C1 segment of cervical spinal cord (tissue), 14 donors: ENCODE measurements at places on chromosomes 5 and 9.

DNA sequence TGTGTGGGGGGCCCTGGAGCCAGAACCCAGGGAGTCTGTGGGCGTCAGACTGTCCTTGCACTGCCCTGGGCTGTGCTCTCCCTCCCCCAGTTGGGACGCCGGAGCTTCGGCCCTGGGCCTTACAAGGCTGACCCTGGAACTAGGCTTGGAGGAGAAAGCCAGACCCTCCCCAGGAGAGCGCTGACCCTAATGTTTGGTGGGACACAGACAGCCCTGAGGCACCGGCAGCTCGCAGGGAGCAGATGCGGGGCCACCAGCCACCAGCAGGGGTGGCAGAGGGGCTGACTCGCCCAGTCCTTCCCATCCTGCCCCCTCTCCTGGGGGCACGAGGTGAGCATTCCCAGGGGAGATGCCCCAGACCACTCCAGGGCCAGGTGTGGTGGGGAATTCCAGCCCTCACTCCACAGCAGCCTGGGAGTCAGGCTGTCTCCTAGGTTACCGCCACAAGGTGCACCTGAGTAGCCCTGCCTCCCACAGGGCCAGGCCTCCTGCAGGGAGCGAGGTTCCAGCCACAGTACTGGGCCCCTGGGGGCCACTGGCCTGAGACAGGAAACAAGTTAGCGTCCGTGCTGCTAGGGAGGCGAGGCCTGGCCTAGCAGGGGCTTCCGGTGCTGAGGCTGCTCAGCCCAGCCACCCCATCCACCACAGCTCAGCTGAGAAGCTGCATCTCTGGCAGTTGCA is 134.6 kb downstream of the OLFM1 start:
- no peak for DNase-seq

- DNase-seq, result no peak
Measured at GRCh38 chr5:140178086-140178410, 3.1 kb downstream of the CYSTM1 start.

DNA sequence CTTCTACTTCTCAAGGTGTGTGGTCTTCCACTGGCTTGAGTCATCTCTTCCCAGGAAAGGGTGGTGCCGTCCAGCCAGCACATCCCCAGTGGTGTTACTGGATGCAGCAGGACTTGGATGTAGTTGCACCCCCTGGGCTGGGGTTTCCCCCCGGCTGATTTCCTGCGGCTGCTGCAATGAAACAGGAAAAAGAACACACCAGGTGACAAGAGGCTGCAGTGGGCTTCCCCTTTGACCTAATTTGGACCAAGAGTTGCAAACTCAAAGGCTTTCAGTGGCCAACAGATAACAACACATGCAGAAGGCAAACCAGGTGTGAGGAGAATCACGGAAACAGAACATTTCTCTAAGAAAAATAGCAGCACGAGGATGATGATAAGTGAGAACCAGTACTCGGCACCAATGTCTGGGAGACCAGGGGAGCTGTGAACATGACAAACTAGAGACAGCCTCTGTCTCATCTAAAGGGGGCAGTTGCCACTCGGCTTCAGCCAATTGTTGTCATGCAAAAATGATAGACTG is 83.7 kb downstream of the PDE6A start:
- DNase-seq, result no peak

DNA sequence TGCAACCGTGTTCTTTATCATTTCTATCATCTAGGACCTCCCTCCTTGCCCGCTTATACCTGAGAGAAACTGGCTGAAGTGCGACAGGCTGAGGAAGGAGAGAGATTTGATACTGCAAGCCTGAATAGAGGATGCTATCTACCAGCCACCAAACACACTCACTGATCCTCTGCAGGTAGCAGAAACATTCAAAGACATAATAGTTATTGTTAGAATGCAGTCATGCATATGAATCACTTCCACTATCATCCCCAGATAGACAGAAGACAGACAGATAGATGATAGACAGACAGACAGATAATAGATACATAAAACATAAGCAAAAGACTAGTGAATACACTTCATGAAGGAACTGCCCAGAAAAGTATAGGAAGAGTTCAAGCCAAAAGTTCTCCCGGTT is 32.9 kb downstream of the FAM81B start:
- DNase-seq, result no peak

- no peak for DNase-seq
Measured at GRCh38 chr5:4643190-4643589, 496.9 kb upstream of the ADAMTS16 start.

- no peak for DNase-seq
Measured at GRCh38 chr5:107418902-107419301, 251.8 kb downstream of the EFNA5 start.

- no peak for DNase-seq
Measured at GRCh38 chr9:33014665-33015014, 10.4 kb upstream of the DNAJA1 start.

- DNase-seq, result no peak
Measured at GRCh38 chr5:52830650-52831049, 42.9 kb downstream of the ITGA1 start.

GRCh38 chr5:173187054-173187743 is 42.9 kb downstream of the BNIP1 start:
- DNase-seq, result no peak

DNA sequence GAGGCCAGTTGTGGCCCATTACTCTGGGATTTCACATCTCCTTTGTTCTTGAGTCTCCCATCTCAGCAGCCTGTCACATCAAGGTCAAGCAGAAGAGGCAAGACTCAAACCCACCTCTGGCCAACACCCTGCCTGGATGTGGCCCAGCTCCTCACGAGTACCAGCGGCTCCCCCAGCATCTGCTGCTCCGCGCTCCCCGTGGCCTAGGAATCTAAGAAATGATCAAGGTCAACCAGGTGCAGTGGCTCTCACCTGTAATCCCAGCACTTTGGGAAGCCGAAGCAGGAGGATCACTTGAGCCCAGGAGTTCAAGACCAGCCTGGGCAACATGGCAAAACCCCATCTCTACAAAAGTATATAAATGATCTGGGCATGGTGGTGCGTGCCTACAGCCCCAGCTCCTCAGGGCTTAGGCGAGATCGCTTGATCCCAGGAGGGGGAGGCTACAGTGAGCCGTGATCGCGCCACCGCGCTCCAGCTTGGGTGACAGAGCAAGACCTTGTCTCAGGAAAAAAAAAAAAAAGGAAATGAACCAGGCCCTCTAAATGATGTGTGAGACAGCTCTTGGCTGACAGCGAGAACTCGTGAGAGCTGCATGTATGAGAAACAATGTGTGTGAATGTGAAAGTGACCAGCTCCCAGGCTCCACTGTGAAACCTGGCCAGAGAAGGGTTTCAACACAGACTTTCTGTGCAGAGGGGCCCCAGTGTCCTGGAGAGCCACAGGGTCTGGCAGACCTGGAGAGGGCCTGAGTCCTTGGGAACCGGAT is 61.6 kb upstream of the ANGPTL2 start:
- DNase-seq, result no peak

DNA sequence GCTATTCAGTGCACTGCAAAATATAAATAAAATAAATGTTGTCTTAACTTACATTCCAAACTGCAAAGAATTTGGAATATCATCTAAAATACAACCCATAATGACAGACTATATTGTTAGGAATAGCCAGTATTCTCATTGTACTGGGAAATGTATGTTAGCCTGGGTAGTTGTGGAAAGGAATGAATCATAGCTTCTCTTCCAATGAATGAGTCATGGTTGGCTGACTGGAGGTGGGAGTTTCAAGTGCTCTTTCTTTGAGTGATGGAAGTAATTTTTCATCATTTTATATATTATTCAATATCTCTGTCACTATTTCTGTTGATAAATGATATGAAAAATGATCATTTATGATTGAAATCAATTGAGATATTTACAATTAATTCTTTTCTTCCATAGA is 158.6 kb upstream of the ARRDC3 start:
- DNase-seq, result no peak

- DNase-seq, result no peak
Measured at GRCh38 chr9:70668751-70669150, 254.3 kb upstream of the KLF9 start.

GRCh38 chr5:143573568-143574170 is 170.2 kb upstream of the NR3C1 start:
- DNase-seq, result no peak

DNA sequence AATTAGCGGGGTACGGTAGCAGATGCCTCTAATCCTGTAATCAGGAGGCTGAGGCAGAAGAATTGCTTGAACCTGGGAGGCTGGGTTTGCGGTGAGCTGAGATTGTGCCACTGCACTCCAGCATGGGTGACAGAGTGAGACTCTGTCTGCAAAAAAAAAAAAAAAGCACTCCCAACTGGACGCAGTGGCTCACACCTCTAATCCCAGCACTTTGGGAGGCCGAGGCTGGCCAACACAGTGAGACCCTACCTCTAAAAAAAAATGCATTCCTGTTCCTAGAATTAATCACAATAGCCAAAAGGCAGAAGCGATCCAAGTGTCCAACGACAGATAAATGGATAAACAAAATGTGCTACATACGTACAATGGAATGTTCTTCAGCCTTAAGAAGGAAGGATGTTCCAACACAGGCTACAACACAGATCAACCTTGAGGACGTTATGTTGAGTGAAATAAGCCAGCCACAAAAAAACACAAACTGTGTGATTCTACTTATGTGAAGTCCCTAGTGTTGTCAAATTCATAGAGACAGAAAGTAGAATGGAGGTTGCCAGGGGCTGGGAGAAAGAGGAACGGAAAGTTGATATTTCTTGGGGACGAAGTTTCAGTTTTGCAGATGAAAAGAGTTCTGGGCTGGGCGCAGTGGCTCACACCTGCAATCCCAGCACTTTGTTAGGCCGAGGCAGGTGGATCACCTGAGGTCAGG is 13.8 kb downstream of the FAM78A start:
- DNase-seq, result no peak

DNA sequence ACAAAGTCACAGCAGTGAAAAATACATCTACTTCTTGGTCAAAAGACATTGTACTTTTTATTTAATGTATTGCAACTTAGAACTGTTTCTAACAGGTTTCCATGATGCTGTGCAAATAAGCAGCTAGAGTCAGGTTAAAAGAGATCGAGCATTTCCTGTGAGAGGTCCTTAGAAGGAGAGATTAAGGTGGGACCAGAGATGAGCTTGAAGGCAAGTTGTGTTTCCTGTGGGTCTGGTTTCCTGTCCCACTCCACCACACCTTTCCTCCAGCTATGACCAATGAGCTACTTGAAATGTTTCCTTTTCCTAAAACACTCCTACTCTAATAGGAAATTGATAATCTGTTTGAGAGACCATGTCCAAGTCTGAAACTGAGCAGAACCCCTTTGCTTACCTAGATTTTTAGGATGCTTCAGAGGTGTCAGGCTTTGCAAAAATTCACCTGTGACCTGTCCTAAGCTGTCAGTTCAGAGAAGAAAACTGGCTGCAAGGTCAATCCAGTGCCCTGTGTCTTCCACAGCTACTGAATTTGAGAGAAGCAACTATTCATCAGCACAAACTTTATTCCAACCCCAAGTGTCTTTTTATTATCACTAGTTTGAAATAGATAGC is 13.1 kb upstream of the RLN1 start:
- DNase-seq, result no peak

- no peak for DNase-seq
Measured at GRCh38 chr5:1669276-1670155, 130.1 kb downstream of the MRPL36 start.

- no peak for DNase-seq
Measured at GRCh38 chr5:167576126-167576525, 715.3 kb upstream of the WWC1 start.

GRCh38 chr5:134127376-134127861 is 12.9 kb downstream of the TCF7 start:
- DNase-seq, result no peak

DNA sequence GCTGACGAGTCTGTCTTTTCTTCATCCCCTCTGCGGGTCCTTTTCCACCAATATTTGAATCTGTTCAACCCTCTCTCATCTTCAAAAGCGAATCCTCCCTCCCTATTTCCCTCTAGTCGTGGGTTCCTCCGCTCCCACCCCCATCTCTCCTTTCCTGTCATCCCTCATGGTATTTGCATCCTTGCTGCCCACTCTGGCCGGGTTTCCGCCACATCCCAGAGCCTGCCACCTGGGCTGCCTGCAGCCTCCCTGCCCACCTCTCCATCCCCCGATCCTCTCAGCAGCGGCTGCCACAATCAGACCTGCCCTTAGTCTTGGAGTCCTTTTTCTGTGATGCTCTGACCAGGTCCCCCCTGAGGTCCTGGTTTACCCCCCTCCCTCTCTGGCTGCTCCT is 44.9 kb downstream of the JADE2 start:
- no peak for DNase-seq

DNA sequence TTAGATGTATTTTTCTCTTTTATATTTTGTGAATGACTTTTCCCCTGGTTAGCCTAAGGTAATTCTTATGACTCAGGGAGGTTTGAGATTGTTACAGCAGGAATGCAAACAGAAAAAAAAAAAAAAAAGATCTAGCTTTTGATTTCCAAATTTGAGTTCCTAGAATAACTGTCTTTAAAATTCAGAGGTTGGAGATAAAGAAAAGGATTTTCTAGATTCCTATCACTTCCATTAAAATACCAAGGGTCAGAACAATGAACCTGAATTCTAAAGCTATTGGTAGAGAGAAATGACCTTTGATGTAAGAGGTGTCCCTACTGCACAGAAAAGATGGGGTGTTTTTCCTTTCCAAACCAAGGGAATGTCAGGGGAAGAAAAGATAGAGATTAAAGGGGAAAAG is 262.5 kb downstream of the DOCK8 start:
- no peak for DNase-seq

DNA sequence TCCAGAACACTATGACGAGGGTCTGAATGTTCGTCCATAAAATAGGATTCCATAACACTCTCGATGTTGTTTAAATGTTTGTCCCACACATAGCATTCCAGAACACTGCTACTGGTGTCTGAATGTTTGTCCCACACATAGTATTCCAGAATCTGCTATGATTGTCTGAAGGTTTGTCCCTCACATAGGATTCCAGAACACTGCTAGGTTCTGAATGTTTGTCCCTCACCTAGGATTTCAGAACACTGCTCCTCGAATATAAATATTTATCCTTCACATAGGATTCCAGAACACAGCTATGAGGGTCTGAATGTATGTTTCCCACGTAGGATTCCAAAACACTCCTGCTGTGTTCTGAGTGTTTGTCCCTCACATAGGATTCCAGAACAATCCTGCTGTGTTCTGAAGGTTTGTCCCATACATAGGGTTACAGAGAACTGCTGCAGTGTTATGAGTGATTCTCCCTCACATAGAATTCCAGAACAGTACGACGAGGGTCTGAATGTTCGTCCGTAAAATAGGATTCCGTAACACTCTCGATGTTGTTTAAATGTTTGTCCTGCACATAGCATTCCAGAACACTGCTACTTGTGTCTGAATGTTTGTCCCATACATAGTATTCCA is 215.3 kb downstream of the FOXD4L6 start:
- no peak for DNase-seq
